ENCODE measurements at places on chromosomes 11 and 22.

- DNase-seq, result no peak
Observed at GRCh38 chr11:66691311-66691980, 13.8 kb upstream of the RBM4B start.

- peak; percentile 40 for DNase-seq
Observed at GRCh38 chr22:35660291-35661127, 12.3 kb downstream of the APOL6 start.

GRCh38 chr22:28801845-28802594, 1.7 kb upstream of the XBP1 start:
- DNase-seq, result no peak

DNA sequence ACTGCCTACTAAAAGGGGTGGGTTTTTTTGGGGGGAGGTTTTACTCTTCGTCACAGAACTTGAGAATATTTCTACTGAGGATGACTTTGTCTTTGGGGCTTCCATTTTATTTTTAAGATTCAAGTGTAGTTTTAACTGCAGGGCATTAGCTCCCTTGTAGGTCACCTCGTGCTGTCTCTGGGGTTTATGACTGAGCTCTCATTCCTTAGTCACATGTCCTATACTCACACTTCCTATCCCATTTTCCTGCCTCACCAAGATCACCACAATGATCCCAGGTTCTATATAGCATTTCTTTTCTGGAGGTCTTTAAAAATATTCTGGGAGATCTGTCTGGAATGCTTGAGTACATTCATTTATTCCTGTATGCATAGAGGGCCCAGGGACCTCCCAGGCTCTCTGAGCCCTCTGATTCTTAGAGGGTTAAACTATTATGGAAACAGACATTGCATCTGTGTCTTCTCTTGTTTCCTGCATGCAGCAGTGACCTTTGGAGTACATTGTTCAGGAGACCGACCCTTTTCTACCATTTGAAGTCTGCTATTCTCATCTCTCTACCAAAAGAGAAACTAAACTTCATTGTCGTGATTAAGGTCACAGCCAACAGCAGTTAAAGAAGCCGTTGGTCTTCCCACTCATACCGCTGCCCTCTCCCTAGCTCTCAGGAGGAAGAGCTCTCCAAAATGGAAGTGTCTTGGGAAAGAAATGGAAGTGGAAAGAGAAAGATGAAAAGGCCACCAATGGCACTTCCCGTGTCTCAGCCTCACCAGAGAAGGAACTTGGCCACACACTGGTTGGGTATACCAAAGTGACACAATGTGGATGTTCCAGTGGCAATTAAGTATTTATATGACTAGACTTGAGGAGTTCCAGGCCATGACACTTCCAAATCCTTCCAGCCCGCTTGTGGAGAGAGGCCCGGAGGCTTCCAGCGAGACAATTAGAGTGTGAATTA, 77.5 kb downstream of the ZBTB16 start:
- DNase-seq, result no peak

- DNase-seq, result peak; percentile 81
Observed at GRCh38 chr11:19934828-19935259, 222.2 kb downstream of the NAV2 start.

DNA sequence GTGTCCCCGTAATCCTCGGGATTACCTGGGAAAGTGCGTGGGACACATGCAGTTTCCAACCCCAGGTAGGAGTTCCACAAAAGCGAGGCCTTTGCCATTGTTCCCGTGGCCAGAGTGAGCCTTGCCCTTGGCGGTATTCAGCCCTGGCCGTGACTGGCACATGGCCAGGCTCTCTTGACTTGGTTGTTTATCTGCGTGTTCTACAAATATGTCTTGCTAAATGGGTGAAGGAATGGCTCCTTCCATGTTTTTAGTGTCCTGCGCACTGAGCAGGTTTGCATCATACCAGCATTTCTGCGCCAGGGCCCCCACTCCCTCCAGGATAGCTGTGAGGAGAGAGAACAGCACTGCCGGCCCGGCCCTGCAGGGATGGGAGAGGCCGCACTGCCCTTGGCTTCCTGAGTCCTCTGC, 20.0 kb downstream of the POLR3H start:
- no peak for DNase-seq

DNA sequence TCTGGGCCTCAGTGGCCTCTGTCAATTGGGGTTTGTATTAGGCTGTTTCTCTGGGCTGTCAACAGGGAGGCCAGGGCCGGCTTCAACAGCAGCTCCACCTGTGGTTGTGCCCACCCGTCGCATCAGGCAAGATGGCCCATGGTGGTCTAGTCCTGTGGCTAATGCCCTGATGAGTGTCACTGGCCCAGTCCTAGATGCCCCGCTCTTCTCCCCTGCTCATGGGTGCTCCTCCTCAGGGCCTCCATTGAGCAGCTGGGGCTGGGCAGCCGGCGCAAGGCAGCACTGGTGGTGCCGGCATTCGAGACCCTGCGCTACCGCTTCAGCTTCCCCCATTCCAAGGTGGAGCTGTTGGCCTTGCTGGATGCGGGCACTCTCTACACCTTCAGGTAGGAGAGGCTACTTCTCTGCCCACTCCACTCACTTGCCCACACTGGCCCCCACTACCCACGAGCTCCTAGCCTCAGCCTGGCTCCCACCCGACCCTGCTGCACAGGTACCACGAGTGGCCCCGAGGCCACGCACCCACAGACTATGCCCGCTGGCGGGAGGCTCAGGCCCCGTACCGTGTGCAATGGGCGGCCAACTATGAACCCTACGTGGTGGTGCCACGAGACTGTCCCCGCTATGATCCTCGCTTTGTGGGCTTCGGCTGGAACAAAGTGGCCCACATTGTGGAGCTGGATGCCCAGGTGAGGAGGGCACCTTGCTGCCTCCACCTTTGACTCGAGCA, 5.4 kb downstream of the LARGE2 start:
- no peak for DNase-seq

GRCh38 chr11:96097844-96098421, 174.0 kb upstream of the MTMR2 start:
- peak; percentile 48 for DNase-seq

DNA sequence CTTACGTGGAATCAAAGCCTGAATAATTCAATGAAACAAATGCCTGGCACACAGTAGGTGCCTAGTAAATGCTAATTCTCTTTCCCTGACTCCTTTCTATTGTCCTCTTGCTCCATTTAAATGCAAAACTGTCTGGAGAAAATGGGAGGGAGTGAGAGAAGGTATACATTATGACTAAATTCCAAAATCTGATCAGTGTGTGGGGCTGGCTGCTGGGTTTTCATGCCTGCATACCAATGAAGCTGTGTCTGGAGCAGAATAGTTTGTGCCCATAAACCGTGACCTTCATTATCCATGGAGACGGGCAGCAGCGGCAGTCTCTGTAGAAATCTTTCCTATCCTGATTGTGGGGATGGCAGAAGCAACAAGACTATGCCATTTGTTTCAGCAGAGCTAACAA, 223.4 kb upstream of the ZBED5 start:
- DNase-seq, result no peak

- no peak for DNase-seq
Observed at GRCh38 chr11:8213376-8213775, 44.6 kb upstream of the RIC3 start.

- no peak for DNase-seq
Observed at GRCh38 chr11:112902361-112903011, 58.7 kb upstream of the NCAM1 start.

GRCh38 chr11:58845386-58845785, 882 bp upstream of the GLYATL2 start:
- DNase-seq, result no peak

- DNase-seq, result no peak
Observed at GRCh38 chr11:36356201-36356600, 60.1 kb downstream of the PRR5L start.

DNA sequence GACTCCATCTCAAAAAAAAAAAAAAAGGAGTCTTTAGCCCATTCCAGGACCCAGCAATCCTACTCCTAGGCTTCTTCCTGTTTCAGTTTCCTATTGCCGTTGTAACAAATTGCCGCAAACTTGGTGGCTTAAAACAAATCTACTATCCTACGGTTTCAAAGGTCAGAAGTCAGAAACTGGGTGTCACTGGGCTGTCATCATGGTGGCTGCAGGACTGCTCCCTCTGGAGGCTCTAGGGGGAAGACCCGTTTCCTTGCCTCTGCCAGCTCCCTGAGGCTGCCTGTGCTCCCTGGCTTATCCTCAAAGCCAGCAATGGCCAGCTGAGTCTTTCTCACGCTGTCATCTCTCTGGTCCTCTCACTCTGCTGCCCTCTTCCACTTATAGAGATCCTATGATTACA, 8.7 kb upstream of the DAGLA start:
- DNase-seq, result no peak

Data from fibroblast of skin of abdomen (primary cell).